ENCODE measurements at places on chromosomes 3 and 15.
A peak's percentile ranks its signal among the peaks of the same experiment; 100 is the strongest.

- DNase-seq, result no peak
Measured at GRCh38 chr15:31887246-31887645, 143.1 kb upstream of the CHRNA7 start.

- no peak for DNase-seq
Measured at GRCh38 chr3:108295421-108296175, 750 bp upstream of the HHLA2 start.

DNA sequence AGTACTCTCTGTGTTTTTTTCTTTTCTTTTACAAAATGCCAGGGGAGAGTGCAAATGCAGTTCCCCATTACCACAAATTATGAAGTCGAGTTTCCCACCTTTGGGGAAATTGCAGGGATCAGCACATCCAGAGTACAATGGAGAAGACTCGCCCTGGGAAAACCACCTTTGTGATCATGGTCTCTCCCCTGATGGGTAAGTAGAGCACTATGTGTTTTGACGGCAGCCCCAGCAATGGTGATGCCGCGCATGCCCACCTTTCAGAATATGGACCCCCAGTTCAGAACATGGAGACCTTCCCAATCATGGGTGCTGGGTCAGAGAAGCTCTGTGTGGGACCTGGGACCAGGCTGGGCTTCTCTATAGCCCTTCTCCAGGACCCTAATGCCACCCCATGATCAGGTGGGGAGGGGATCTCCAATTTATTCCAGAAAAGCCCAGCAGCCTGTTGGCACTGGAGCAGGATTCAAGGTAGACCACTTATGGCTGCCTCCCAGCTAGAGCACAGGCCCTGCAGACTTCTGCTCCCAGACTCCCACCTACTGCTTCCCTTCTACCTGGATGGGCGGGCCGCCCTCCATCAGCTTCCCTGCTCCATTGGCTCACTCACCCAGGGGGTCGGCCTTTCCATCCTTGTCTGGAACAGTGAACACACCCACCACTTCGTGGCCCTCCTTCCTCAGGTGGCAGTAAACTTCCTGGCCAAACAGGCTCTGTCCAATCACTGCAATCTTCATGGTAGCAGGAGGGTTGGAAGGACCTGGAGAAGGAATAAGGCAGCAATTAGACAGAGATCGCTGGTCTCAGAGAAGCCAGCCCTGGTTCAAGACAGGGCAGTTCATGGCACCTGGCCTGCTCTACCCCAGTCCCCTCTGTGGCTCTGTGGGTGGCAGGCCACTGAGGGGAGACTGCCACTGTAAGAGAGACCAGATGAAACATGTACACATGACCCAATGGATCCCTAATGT lies 19.9 kb downstream of the ALDH1L1 start:
- DNase-seq, result no peak

- DNase-seq, result no peak
Measured at GRCh38 chr15:88994286-88994685, 81.1 kb upstream of the MFGE8 start.

DNA sequence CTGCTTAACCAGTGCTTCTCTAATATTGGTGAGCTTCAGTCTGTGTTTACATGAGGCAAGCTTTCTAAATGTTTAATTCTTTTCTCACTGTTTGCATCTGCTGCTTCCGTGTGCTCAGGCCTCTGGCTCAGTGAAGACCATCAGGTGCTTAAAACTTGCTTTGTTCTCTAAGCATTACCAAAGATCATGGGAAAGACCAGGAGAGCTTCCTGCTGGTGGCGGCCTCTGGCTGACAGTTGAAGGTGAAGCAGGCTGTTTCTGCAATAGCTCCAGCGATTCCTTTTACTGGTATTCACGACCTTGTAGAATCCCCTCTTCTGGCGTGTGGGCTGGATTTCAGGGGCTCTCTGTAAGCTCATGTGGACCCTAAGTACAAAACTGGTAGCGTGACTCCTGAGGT lies 45.1 kb downstream of the EDEM1 start:
- no peak for DNase-seq

GRCh38 chr15:51244423-51244869 lies 94.0 kb downstream of the CYP19A1 start:
- peak; percentile 53 for DNase-seq

GRCh38 chr3:27880969-27881892 lies 159.1 kb upstream of the EOMES start:
- DNase-seq, result no peak

DNA sequence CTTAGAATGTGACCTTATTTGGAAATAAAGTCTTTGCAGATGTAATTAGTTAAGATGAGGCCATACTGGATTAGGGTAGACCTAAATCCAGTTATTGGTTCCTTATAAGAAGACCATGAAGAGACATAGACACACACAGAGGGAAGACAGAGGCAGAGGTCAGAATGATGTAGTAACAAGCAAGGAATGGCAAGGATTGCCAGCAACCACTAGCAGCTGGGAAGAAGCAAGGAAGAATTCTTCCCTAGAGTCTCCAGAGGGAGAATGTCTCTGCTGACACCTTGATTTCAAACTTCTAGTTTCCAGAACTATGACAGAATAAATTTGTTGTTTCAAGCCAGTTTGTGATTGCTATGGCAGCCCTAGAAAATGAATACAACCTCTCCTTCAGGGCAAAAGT lies 116.7 kb downstream of the WDR76 start:
- DNase-seq, result peak; percentile 26

GRCh38 chr15:98671060-98672008 lies 23.0 kb downstream of the IGF1R start:
- DNase-seq, result peak; percentile 77

GRCh38 chr3:193051314-193051713 lies 133.7 kb upstream of the MB21D2 start:
- DNase-seq, result no peak

GRCh38 chr3:121660356-121661171 lies at the start of gene HCLS1:
Gene HCLS1 (minus strand): TSS chr3:121660903. CDS start chr3:121658347, 2,556 bp downstream.
- DNase-seq, result peak; percentile 3

DNA sequence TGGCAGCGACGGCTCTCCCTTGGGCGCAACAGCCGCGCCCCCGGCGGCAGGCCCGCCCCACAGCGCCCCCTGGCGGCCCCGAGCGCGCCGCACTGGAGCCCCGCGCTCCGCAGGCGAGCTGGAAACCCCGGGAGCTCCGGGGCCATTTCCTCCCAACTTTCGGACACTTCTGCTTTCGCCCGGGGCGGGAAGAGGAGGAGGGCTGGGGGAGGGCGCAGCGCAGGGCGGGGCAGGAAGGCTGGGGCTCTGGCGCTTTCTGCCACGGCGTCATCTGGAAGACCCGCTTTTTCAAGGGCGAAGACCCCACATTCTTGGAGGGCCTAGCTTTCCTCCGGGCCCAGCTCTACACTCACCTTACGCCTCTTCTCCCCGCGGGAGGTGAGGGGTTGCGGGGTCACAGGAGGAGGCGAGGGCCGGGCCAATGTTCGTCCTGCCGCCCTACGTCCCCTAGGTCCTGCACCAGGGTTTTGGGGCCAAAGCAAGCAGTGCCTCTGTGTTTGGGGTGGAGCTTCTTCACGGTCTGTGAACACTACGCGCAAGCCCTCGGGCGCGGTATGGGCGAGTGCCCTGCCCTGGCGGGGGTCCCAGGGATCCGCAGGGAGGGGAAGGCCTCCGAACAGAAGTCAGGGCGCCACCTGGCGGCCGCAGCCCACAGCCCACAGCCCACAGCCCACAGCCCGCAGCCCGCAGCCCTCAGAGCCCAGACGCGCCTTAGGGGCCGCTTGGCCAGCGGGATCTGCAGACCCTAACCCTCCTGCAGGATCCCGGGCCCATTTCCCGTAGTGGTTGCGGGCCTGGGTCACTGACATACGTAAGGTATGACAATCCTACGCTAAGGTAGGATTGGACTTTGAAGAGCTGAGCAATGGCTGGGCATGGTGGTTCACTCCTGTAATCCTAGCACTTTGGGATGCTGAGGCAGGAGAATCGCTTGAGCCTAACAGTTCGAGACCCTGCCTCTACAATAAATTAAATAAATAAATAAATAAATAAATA lies 31.1 kb downstream of the FOXL2 start:
- peak; percentile 86 for DNase-seq

DNA sequence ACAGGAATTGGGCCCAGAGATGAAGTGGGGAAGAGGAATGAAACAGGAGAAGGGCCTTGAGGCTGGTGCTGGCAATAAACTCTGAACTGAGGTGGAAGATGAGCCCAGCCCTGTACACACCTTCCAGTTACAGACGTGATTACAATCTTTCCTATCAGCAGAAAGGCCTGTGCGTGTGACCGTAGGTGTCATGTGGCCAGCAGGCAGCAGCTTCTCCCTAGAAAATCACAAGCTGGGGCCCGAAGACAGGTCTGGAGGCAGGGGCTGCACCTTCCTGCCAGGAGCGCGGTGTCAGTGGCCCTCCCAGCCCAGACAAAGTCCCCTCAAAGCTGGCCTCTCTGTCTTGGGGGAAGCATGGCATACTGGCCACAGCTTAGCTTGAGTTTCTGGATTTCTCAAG lies 16.7 kb upstream of the PIGZ start:
- DNase-seq, result no peak

Measured in fibroblast of skin of right biceps (primary cell).